Hematopoietic multipotent progenitor cell treated with erythropoietin and hydrocortisone succinate and interleukin-3 and kit ligand, for 8 days (in vitro differentiated cells): ENCODE measurements at places on chromosomes 2 and 18.

- no peak for DNase-seq
Observed at GRCh38 chr2:17441055-17441771, 77.0 kb downstream of the RAD51AP2 start.

DNA sequence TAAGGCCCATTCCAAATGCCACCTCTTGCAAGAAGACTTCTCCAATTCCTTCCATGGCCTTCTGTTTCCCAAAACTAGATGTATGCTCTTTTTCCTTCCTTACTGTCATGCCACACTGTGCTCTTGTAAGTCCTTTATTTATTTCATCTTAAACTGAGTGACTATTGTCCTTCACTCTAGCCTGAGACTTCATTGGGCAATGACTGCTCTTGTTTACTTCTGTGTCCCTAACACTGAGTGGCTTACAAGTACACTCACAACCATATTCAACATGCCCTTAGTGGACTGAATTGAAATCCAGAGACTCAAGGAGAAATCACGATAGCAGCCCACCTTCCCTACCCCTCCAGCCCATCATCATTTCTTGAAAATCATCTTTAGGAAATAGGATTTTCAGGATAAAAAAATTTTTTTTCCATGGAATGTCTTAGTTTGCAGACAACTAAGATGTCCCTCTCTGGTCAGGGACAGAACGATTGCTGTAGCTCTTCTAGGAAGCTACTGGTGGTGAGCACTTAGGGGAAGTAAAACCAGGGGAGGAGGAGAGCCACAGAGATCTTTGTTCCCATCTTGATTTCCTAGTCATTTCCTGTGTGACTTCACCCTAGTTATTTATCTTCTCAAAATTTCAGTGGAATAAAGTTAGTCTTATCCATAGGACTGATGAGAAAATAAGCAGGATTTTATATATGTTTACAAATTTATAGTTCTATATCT, 80.7 kb downstream of the CYRIA start:
- DNase-seq, result no peak

DNA sequence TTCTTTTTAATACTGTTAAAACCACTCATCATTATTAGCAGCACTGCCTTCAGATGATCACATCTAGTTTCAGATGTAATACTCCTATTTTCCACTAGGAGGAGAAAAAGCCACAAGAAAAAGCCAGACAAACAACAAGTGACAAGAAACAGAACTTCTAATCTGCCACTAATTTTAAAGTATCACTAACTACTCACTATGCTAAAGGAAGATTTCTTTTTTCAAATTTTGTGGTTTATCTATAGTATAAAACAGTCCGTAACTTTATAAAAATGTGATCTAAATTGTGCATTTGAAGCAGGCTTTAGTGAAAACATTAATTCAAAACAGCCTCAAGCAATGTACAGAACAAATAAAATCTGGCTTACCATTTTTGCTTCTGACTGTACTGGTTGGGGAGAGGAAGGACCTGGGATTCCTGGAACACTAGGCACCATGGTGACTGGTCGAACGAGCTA, 56.8 kb downstream of the ATF2 start:
- peak; percentile 74 for DNase-seq

DNA sequence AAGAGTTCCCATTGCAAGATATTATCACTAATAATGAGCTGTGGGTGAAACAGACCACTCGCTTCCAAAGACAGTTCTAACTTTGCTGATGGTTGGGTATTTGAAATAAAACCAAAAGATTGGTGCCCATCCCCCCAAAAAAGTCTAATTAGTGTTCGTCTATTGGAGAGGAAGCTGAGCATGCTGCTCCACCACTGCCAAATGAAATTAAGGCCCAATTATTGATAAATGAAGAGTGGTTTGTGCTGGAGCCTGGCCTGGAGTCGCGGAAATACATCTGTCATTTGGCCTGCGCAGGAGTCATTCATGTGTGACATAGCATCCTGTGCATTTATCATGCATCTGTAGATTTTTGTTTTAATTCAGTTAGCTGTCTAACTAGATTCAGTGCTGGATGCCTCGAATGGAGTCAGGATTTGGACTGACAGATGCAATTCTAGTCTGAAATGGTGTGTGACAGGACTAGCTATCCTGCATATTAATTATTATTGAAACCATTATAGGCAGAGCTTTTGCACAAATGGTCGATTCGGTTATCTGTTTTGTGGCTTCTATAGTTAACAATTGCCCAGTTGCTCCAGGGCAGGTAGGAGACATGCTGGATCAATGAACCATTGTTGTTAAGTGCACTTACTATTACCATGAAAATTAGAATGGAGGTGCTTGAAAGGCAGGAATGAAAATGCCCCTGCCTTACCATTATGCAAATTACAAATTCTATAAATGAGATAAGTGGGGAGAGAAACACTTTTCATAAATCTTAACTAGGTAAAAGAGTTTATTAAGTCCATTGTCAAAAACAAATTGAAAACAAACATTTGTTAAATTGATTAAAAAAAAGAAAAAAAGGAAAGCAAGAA, 450.4 kb upstream of the TCF4 start:
- DNase-seq, result no peak

GRCh38 chr2:142582317-142582716, 295.1 kb upstream of the KYNU start:
- DNase-seq, result no peak

GRCh38 chr2:14806613-14807012, 174.1 kb downstream of the LRATD1 start:
- DNase-seq, result no peak

DNA sequence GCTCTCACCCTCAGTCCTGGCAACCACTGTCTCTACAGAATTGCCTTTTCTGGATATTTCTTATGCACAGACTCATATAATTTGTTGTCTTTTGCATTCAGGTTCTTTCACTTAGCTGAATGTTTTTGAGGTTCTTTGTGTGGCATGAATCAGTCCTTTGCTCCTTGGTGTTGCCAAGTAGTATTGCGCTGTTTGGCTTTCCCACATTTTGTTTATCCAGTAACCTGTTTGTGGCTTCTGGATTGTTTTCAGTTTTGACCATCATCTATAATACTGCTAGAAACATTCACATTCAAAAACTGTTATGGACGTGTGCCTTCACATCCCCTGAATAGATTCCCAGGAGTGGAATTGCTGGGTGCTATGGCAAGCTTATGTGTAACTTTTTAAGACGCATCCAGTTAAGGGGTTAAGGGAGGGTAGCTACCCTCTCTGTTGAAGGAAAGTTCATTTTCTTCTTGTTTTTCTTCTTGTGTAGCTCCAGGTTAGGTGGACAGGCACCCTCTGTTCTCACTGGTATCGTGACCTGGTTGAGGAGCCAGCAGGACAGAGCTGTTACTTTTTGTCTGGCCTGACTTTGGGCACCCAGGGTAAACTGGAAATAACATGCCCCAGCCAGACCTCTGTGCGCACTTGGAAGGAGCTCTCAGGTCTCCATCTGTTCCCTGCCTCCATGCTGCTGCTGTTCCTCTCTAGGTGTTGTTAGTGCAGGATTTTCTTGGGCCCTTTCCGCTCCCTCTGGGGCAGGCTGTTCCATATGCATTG, 29.6 kb downstream of the ARHGAP25 start:
- no peak for DNase-seq

DNA sequence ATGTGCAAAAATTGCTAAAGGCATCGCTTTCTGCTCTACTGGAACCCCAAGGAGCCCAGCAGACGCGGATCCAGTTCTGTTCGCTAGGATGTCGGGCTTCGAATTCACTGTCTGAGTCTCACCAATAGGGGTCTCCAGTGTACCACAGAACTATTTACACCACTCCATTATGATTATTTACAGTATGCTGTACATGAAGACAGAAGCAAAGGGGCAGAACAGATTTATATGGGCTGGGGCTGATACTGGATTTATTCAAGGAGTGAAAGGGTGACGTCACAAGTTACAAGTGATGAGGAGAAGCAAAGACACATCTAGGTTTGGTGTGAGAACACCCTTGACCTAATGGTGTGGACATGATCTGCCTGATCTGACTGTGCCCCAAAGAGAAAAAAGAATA, 185.3 kb upstream of the ATP5MC3 start:
- peak; percentile 55 for DNase-seq

GRCh38 chr2:89833116-89833779, 1141.8 kb downstream of the RPIA start:
- no peak for DNase-seq

DNA sequence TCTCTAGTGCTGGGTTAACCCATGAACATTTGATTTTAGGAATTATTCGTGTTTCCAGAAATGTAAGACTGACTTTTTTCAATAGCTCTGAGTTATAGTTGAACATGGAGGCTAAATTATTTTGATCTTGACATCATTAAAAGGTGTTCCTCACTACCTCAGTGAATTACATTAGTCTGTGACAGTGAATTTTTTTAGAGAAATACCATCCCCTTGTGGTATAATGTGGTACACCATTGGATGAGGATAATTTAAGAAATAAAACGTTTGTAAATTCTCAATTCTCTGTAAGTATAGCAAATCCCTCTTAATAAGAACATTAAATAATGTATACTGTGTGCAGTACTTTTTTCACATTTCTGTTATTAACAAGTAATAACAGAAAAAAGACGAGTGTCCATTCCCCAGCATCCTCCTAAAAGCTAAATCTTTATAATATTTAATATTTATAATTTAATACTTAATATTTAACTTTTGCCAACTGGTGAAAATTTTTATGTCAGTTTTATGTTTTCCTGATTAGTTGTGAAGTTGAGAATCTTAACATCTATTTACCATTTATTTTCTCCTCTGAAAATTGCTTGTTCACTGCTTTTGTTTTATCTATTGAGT, 70.3 kb upstream of the CWC22 start:
- DNase-seq, result peak; percentile 20

- no peak for DNase-seq
Observed at GRCh38 chr18:63161032-63161760, 158.4 kb downstream of the BCL2 start.

- DNase-seq, result no peak
Observed at GRCh38 chr2:44635725-44636124, 274.0 kb downstream of the CAMKMT start.

DNA sequence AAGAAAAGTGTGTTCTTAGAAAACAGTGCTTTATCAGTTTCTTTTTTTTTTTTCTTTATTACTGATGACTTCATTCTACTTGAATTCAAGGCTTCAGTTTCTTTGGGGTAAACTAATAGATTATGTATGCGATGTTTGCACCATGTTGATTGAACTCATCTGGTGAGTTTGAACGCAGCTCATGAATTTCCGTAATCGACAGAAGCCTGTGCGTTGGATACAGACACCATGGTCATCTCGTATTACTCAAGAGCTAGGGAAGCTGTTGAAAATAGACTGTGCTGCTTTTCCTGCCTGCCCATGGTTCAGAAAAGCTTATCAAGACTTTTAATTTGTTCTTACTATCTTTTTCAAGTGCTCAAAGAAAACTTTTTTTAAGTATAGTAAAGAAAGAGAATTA, 185.5 kb upstream of the NRP2 start:
- DNase-seq, result no peak

DNA sequence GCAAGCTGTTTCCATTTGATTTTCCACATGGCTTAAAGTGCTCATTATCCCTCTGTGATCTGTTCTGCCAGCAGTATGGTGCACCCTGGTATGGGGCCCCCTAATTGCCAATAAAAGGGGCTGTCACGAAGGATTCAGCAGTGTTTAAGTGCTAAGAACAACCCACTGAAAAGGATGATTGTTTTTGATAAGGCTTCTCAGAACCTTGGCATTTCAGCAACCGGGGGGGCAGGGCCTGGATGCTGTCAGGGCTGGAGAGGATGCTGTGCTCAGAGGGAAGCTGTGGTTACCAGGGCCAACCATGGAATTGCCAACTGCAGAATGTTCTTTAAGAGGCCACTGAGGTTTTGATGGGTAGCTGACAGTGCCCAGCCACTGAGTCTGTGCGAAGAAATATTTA, 117.8 kb downstream of the CTIF start:
- no peak for DNase-seq

DNA sequence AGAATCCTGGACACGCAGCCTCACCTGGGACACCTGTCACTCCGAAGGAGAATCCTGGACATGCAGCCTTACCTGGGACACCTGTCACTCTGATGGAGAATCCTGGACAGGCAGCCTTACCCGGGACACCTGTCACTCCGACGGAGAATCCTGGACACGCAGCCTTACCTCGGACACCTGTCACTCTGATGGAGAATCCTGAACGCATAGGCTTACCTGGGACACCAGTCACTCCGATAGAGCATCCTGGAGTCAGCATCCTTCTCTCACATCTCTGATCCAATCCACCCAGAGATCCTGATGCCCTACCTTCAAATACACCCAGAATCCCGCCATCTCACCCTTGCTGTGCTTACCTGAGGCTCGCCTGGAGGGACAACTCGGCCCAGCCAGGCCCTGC, 154.9 kb downstream of the NDUFA10 start:
- DNase-seq, result no peak

GRCh38 chr2:61597300-61598289, 59.4 kb upstream of the XPO1 start:
- DNase-seq, result no peak

DNA sequence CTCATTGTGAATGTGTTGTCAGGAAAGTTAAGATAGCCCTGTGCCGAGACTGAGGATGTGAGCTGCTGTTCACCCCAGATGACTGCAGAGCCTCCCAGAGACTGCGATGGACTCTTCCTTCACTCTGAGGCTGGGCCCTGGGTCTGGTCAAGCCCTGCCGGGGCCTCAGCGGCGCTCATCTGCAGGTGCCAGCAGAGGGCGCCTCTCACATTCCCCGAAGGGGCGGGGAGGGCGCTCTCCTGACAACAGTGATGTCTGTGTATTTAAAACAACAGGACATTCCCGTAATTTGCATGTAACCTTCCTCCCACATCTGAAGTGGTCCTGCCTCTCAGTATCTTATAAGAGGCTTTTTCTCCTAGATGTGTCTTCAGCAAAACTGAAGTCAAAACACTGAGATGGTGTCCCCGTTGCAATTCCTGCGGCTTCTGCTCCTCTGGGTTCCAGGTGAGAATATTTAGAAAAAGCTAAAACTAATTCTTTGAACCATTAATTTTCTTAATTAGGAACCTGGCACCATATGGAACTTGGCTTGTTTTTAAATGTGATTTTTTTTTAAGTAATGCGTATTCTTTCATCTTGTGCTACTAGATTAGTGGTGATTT, 1377.9 kb downstream of the RPIA start:
- DNase-seq, result peak; percentile 35

DNA sequence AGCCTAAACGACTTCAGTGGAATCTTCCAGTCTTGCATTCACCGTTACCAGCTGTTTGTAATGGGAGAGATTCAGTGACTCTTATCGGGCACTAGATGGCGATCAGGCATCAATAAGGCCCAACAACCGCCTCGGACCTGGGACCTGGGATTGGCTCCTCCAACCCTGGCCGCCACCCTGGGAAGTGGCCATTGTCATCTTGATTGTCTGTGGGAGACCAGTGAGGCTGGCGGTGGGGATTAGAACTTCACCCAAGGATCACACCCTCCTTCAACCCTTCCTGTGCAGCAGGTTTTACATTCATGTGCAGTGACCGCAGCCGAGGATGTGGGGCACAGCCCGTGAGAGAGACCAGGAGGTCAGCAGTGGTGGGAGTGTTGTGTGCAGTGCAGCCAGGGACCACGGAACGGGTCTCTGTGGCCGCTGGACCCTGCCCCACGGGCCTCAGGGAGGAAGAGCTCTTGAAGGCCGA, 85.3 kb downstream of the SPP2 start:
- peak; percentile 57 for DNase-seq

- no peak for DNase-seq
Observed at GRCh38 chr2:140842110-140842509, 1288.7 kb downstream of the LRP1B start.
